ENCODE measurements at places on chromosomes 2 and 18. TPM values are rescaled to one million over a fixed set of nuclear protein-coding genes. Genes with fewer than 3 reads are reported as not detected.

DNA sequence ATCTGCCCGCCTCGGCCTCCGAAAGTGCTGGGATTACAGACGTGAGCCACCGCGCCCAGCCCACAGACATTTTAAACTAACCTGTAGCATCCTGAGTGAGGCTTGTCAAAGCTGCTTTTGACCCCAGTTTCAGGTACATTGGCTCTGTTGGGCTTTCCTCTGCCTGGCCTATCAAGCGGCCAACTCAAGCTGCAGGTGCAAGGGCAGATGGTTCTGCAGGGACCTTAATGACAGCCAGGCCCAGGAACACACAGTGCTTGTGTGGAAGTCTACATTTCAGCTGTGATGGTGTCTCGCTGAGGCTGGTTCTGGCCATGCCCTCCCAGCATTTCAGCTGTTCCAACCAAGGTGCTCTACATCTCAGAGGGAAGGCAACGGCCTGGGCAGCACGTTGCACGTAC lies 18.4 kb downstream of the INPP4A start:
- no peak for DNase-seq

DNA sequence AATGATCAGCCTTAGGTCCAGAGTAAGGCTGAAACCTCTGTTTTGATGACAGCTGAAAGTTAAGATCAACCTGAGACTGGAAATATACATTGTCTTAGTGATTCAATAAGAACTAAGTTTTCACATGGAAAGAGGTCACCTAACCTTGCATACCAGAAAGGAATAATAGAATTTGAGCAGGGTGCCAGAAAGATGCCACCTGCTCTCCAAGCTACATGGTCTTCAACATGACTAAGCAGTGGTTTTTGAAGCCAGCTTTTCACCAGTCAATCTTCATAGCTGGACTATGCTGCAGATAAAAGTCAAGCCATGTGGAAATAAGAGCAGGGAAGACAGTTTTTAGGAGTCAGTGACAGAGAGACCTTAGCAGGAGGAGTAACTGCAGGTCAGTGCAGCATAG lies 589.4 kb upstream of the SYT4 start:
- DNase-seq = no peak

DNA sequence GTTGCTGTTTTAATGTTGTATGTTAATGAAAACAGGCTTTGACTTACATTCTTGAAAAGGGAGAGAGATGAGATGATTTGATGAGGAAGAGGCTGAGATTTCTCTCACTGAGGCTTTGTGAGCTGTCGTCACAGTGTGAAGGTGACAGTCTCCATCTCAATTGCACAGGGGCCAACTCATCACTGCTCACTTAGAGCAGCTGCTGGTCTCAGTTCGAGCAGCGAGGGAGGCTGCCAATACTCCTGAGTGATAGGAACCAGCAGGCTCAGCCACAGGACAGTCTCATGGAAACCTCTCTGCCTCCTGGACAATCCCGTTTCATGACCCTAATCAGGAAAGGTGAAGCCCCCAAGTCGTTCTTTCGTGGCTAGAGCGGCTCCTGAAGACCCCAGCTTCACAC lies 170.7 kb upstream of the SOX11 start:
- no peak for DNase-seq

GRCh38 chr2:69309351-69310110 lies 77.5 kb downstream of the GFPT1 start:
- DNase-seq = no peak

DNA sequence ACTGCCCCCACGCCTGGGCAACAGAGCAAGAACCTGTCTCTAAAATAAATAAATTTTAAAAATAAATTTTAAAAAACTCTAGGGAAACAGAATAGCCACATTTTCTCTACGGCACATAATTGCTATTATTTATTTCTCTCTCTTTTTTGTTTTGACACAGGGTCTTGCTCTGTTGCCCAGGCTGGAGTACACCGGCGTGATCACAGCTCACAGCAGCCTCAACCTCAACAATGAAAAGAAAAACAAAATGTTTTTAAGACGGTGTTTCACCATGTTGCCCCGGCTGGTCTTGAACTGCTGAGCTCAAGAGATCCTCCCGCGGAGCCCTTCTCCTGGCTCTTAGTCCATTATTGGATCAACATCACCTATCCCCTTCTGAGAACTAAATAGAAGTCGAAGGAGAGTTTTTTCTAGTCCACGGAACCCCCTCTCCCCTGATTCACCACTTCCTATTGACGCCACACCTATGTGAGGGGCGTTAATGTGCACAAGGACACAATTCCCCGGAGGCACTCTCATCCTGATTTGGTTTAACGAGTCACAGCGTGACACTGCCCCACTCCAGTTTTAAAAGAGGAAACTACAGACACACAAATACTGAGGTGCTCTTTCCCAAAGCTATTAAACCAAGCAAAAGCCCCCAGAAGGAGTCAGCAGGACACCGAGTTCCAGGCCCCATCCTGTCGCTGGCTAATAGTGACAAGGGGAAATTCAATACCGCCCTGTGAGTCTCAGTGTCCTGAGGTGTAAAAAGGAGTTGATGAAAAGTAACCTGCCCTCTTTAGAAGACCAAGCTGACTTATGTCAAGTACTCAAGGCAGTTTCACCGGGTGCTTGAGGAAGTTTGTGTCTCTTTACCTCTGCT lies 1.1 kb downstream of the NPC1 start:
- no peak for DNase-seq

- no peak for DNase-seq
Observed at GRCh38 chr2:25548601-25549000, 124.8 kb downstream of the DTNB start.

DNA sequence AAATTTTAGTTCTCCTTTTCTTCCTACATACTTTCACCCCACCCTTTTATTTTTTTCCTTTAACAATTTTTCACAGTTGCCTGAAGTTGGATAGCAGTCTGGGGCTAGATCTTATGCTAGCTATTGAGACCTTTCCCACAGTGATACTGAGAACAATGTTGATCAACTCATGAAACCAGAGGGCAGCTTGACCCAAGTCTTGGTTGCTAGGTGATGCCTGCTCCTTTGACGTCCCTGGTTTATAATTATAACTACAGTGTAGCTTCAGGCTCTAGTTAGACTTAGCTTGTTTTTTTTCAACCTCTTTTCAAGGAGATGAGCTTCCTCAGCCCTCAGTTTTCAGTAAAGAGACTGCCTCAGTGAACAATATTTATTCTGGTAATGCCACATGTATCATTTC lies 648.5 kb downstream of the IRS1 start:
- no peak for DNase-seq

GRCh38 chr2:119671016-119671415 lies 8.0 kb upstream of the TMEM177 start:
- no peak for DNase-seq

- no peak for DNase-seq
Observed at GRCh38 chr2:160293391-160294091, 93.5 kb upstream of the ITGB6 start.

DNA sequence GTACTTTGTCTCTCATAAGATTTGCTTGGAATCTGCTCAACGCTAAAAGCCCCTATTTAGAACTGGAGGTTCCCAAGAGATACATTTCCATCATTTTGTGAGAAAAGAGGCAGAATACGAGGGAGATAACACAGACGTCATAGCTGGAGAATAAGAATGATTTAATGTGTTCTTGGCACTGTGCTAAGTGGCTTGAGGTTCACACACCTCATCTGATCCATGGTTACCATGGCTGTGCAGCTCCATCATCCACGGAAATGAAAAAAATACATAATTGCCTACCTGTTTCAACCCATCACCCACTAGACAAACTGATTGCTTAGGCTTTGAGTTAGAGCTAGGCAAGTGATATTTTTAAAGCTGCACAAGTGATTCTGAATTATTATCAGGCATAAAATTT lies 227.6 kb downstream of the SLC8A1 start:
- DNase-seq = no peak

- no peak for DNase-seq
Observed at GRCh38 chr18:45326505-45326904, 288.8 kb upstream of the SLC14A2 start.

GRCh38 chr2:233813236-233814055 lies 35.3 kb downstream of the MROH2A start:
- DNase-seq = no peak

DNA sequence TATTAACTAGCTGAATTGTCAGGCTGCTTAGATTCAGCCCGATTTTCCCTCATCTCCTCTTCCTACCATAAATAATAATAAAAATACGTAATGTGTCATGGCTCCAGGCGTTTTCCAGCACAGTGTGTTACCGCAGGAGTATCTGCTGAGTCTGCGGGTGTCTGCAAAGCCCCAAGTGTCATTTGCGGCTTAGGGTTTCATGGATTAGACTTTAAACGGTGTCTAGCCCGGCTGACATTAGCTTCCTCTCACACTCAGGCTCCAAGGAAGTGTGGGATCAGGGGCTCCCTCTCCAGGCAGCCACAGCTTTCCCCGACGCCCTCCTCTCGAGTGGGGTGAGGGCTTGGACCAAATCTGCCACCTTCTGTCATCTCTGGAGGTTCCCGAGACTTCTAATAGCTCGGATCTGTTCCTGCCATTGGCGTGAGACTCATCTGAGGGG lies 14.1 kb upstream of the HOXD1 start:
- peak; percentile 27 for DNase-seq

DNA sequence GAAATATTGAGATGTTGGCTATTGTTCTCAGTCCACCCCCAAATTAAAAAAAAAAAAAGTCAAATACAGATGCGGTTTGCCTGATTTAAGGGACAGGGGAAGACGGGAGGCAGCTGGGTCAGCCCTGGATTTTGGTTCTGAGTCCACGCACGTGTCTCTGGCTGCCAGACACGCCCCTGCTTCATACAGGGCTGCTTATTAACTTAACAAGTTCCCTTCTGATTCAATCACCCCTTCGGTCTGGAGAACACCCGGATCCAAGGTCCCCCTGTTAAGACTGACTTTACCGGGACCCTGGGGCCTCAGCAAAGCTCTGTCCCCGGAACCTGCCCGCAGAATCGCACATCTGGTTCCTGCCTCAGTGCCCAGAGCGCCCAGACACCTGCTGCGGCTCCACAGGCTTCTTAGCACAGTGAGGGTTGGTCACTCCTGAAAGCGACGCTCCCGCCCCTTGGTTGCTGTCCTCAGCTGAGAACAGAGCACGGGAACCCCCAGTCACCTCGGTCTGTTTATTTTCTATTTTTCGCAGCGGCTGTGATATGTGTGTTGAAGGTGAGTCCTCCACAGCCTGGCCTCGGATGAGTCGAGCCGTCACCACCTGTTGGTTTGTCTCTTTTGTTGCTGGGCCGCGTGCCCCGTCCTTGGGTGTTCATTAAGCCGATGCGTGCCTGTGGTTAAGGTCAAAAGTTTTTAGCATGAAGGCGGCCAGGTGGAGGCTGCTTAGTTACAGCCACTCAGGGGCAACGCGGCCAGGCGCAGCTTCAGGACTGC lies 57.2 kb downstream of the RTP5 start:
- peak; percentile 26 for DNase-seq

GRCh38 chr2:73087311-73087710 lies 15.8 kb upstream of the SFXN5 start:
- no peak for DNase-seq

DNA sequence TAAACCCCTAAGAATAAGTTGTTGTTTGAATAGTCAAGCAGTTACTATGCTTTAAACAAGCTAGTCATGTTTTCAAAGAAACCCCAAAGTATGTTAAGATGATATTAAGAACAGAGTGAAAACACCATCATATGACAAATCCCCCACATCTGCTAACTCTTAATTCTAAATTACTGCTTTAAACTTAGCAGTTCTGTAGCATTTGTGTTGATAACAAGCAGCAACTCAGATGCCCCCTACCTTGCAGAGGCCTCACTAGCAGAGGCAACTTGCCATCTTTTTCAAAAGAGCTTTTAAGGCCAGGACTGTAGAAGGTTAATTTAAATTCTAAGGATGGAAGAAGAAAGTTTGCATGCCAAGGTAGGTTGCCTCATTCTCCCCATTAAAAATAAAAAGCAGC lies 376.2 kb downstream of the SETBP1 start:
- DNase-seq = no peak

- no peak for DNase-seq
Observed at GRCh38 chr2:230234845-230235244, 9.3 kb downstream of the SP140 start.

DNA sequence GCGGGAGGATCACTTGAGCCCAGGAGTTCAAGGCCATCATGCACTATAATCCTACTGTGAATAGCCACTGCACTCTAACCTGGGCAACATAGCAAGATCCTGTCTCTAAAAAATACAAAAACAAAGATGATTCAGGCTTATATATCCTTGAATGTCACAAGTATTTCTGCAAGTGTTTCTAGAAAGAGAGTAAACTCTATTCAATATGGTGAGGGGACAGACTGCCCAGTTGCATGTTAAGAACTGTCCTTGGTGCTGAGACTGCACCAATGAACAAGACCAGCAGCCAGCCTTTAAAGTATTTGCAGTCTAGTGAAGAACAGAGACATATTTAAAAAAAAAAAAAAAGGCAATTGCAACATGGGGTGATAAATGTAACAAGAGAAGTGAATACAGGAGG lies 16.4 kb downstream of the MAP3K19 start:
- peak; percentile 74 for DNase-seq

DNA sequence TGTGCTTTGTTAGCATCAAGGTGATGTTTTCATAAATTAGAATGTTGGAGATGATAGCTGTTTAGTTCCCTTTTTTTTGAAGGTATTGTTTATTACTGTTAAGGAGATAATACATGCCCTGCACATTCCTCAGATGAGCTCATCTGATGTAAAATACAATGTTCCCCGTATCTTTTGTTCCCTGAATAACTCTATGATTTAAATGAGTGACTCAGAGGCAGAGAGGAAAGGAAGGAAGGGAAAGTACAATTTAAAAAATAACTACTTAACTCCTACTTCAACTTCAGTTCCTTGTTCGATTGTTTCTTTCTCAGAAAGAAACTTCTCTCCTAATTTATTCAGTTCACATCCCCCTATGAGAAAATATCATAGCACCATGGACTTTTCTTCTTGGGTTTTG lies 208.7 kb downstream of the KCNE4 start:
- no peak for DNase-seq

GRCh38 chr2:227880460-227880859 lies 9.0 kb downstream of the DAW1 start:
- no peak for DNase-seq

- DNase-seq = peak; percentile 60
Observed at GRCh38 chr2:179861027-179861415, 391 bp downstream of the ZNF385B start.

DNA sequence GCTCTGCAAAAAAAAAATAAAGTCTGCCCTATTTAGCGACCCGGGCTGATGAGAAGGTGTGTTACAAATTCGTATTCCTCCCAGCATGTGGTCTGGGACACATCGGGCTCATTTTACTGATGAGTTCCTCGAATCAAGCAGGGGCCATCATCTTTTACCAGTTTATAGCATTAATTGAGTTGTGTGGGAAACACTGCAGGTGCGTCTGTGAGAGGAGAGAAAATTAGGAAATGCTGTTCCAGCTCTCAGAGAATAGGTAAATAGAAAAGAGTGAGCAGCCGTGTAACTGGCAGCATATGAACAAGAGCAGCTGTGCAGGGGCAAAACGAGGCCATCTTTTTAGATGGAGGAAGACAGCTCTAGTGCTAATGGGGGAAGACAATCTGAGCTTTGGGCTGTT lies 216.7 kb downstream of the SETBP1 start:
- DNase-seq = no peak

The GRHL1 gene
- 5.7 TPM for total RNA-seq

The COBLL1 gene
- total RNA-seq = 81.0 TPM

The MEIS1 gene
- total RNA-seq = 31.2 TPM

The PLCD4 gene
- 2.5 TPM for total RNA-seq

The TBR1 gene
- total RNA-seq = not detected

The SLC14A1 gene
- total RNA-seq = not detected

The GLI2 gene
- 0.45 TPM for total RNA-seq

The IL36A gene
- not detected for total RNA-seq

The KYNU gene
- not detected for total RNA-seq

The PPP1R7 gene
- total RNA-seq = 22.8 TPM

The CDH19 gene
- total RNA-seq = 2.9 TPM

The DAPL1 gene
- not detected for total RNA-seq

All from stomach (tissue), 19 donors.